ENCODE measurements at places on chromosomes 6 and 20.
A peak's percentile ranks its signal among the peaks of the same experiment; 100 is the strongest.

DNA sequence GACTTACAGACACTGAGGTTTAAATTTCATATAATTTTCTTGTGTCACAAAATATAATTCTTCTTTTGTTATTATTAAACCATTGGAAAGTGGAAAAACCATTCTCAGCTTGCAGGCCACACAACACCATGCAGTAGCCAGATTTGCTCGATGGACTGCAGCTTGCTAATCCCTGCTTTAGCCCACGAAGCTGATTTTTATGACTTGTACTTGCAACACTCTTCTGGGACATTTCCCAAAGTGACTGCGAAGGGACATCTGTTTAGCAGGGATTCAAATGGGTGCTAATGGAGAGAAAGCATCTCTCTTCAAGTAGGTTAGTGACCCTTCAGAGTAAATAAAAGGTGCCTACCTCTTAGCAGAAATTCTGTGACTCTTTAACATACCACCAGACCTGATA is 304.6 kb upstream of the ZFP64 start:
- no peak for DNase-seq

DNA sequence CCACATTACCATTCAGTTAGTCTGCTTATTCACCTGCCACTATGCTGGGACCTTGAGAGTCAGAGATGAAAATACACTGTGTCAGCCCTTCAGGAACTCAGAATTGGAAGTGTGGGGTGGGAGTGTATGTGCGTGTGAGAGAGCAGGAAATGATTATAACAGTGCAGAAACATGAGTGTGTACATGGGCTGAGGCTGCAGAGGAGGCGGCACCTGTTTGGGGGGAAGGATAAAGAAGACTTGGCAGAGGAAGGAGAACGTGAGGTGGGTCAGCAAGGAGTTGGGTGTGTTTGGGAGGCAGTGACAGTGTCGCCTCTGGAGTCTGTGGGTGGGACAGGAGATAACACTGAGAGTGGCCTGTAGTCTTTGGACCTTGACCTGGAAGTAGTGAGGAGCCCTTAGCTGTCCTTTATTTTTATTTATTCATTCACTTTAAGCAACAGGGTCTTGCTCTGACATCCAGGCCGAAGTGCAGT is 3.1 kb downstream of the CHMP4B start:
- no peak for DNase-seq

DNA sequence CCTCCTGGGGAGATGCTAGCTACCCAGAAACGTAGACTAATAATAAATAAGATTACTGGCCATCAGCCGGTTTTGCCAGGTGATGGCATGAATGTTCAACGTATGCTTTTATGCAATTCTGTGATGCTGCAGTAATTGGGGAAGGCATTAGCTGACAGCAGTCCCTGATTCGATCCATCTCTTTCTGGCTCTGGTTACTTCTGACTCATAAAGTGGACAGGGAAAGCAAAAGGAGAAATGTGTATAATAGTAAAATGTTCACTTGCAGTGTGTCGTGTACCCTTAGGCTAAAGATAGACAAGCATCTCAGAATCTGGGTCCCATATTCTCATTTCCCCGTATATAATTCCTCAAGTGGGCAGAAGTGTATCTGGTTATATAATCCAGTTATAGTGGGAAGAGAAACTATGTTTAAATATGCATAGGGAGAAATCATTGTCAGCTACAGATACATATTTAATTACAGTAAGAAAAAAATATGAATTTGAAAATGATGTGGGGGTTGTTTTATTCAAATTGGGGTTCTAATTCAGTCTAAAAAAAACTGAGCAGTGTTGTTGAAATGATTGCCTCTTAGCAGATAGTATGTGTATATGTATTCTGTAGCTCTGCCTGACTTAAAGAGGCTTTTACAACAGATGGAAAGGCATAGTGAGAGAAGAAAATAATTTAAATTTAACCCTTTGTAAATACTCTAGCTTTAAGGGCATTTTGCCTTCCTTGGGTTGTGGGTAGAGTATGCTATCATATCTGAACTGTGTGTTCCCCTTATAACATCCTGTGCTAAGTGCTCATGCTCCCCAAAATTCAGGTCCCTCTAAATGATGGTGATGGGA is 40.6 kb downstream of the DOK5 start:
- DNase-seq, result no peak

DNA sequence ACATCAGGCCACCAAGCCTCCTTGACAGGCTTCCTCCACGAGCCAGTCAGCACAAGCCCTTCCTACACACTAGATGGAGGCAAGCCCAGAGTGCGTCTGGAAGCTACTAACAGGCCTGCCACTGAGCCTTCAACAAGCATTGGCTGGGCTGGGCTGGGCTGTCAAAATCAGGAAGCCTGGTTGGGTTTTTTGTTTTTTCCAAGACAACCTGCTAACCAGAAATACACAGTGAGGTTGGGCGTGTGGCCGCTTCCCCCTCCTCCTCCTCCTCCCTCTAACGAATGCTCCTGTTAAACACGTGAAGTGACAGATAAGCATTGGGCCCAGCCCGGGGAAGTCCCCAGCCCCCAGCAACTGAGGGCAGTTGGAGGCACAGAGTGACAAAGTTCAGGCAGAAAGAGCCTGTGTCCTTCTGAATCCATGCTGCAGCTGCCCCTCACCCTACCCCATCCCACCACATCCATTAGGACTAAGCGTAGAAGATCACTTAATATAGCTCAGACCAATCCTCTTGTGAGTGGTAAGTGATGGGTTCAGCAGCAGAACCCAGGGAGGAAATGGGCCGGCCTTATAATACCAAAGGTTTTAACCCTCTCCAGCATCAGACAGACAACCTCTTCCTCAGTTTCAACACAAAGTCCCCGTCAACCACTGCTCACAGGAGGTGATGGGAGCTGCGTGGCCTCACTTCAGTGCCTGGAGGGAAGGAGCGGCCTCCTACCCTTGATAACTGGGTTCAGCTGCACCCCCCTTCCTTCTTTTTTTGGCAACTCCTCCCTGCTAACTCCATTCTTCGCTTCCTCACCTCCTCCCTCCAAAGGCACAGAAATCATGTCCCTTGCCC is 1.1 kb downstream of the NFATC2 start:
- peak; percentile 81 for DNase-seq

- DNase-seq, result no peak
Measured at GRCh38 chr6:43990627-43991619, 136.3 kb downstream of the MRPL14 start.

GRCh38 chr20:5887386-5887785 is 62.9 kb downstream of the TRMT6 start:
- no peak for DNase-seq

DNA sequence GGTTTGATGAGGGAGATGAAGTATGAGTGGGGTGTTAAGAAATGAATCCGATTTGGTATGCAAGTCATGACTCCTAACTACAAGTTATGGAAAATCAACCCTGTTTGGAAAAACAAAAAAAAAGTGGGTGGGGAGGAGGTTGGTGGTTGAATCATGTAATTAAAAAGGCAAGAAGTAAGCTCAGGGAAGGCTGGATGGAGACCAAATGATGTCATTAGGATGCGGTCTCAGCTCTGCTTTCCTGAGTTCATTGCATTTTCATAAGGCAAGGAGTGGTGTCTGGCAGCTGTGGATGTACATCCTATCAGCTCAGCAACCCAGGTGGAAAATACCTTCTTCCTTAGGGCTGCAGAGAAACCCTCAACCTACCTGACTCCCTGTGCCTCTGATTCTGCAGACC is 60.4 kb upstream of the AKAP12 start:
- DNase-seq, result no peak

DNA sequence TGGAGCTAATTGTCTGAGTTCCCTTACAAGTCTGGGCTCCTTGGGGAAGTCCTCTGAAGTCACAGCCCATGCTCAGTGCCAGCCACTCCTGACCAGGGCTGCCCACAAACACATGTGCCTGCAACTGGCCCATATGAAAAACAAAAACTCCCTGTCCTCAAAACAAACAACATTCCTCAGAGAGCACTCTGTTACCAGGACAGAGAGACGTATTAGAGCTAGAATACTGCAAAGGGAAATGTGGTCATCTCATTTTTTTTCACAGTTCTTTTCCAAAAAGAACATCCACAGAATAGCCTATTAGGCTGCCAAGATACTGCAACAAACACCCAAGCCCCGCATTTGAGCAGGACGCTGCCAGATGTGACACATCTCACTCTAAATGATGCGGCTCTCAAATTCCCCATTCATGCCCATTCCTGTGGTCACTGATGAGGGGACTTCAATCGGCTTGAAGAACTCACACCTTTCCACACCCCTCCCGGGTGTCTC is 71.1 kb downstream of the SLC22A23 start:
- no peak for DNase-seq

GRCh38 chr6:67757465-67758033 is 877.5 kb upstream of the ADGRB3 start:
- DNase-seq, result no peak

- DNase-seq, result no peak
Measured at GRCh38 chr6:97110149-97110548, 172.9 kb downstream of the MMS22L start.

GRCh38 chr6:16670183-16670582 is 91.1 kb downstream of the ATXN1 start:
- DNase-seq, result no peak

DNA sequence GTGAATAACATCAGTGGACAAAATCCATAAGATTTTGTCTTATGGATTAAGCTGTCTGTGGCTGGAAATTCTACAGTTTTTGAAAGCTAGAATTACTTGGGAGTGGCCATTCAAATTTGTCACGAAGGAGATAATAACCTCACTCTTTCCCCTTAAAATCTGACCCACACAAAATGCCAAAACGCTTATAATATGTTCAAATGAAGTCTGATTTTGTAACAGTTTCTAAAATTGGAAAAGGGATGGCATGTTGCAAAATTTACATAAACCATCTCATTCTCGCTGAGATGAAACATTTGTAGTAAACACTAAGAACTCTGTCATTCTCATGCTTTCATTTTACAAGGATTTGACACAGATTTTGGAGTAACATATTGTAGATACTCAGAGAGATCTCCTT is 112.7 kb downstream of the GJA1 start:
- no peak for DNase-seq

DNA sequence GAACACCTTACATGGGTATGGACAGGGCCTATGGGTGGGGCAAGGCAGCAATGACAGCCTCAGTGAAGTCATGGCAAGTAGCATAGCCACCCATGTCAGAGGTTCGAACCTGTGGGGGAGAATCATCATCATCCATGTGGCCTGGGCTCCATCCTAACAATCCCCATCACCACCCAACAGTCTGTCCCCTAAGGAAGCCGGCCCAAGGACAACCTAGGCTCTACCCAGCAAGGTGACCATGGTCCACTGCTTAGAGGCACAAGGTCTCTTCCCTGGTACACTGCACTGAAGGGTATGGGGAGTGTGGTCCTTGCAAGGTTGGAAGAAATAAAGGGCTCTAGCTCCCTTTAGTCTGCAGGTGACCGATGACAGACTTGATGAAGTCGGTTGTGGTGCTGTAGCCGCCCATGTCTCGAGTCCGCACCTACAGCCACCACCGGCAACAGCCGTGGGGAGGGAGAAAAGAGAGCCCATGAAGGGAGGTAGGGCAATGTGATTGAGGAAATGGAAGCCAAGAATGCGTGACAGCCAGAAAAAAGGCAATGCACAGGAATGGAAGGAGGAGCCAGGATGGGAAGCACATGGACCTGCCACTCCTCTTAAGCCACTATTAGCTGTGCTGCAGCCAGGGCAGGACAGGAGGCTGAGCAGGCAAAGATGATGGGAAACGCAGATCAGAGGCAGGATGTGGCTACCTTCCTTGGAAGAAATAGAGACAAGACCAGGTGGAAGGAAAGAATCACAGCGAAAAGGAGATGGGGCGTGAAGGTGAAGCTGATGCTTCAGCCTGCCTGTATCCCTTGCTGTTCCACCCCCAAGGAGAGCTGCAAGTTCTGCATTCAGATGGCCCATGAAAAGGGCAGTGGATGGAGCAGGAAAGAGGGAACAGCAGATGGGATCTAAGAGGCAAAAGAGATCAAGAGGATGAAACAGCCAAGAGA is 5.3 kb downstream of the IDH3B start:
- DNase-seq, result no peak

DNA sequence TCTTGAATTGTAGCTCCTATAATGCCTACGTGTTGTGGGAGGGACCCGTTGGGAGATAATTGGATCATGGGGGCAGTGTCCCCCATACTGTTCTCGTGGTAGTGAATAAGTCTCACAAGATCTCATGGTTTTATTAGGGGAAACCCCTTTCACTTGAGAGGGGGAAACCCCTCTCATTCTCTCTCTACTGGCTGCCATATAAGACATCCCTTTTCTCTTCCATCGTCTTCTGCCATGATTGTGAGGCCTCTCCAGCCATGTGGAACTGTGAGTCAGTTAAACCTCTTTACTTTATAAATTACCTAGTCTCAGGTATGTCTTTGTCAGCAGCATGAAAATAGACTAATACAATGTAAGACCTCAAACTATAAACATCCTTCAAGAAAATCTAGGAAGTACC is 23.1 kb downstream of the PAQR8 start:
- no peak for DNase-seq

DNA sequence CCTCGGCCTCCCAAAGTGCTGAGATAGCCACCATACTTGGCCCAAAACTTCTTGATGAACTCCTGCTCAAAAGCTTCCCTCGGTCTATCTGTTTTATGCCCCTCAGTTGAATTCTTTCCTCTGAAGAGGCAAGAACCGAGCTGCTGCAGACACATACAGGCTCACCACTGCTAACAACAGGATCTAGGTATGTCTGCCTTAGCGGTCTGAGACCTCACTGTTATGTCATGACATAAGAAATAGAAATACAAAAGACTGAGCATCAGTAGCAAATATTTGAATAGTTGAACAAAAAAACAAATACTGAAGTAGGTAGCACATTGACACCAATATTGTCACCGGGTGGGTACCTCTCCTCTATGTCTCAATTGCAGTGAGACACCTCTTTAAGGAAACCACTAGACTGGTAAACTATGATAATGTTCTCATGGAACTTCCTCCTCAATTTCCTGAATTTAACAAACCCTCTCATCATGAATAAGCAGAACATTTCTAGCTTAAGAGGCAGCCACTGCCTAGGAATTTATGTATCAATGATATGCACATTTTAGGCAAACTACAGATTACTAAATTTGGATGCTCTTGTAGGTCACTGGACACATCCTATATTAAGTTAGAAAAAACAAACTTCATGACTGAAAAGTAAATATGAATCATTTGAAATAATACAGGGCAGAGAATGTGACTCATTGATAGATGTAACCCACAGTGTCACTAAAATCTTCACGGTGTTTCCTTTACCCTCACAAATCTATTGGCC is 9.4 kb upstream of the STXBP5 start:
- DNase-seq, result no peak
